ENCODE measurements at places on chromosomes 12 and 14. TPM values are rescaled to one million over a fixed set of nuclear protein-coding genes. Genes with fewer than 3 reads are reported as not detected.

OR6C2 gene
- total RNA-seq: not detected

DNA sequence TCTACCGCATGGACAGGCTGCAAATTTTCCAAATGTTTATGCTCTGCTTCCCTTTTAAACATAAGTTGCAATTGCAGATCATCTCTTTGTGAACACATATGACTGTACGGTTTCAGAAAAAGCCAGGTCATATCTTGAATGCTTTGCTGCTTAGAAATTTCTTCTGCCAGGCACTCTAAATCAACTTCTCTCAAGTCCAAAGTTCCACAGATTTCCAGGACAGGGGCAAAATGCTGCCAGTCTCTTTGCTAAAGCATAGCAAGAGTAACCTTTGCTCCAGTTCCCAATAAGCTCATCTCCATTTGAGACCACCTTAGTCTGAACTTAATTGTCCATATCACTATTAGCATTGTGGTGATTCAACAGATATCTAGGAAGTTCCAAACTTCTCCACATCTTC, 13.6 kb upstream of the RERGL start:
- H3K27me3 ChIP-seq: no peaks in the 10 kb centered on the region
- no peak overlapping the region for H3K27ac ChIP-seq
- no peaks in the 10 kb centered on the region for H3K4me1 ChIP-seq
- no peaks in the 10 kb centered on the region for H3K36me3 ChIP-seq
- no peak for DNase-seq

DNA sequence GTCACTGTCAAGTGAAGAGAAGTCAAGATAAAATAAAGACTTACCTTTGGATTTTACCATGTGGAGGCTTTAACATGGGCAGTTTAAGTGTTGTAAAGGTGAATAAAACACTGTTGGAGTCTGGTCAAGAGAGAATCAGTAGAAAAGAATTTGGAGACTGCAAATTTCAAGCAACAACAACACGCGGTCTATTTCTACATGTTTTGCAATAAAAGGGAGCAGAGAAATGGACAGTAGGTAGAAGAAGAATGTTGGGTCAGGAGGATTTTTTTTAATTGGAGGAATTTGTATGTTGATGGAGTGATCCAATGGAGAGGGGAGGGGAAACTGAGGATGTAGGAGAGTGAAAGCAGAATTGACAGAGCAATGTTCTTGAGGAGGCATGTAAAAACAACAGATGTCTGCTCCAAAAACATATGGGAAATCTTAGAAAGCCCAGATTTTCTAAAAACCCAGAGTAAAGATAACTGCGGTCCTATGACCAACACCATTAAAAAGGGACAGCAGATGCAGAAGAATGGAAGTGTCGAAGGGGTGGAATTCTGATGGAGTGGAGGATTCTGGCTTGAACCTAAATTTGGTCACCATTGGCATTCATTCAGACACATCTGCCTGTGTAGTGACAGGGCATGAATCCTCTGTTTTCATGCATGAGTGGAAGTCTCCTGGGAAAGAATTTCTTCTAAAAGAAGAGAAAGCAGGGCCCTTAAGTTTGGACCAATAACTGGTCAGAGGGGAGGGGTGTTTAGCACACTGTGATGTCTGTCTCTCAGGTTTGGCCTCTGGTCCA, 68.0 kb upstream of the OSBPL8 start:
- DNase-seq: no peak
- no peaks in the 10 kb centered on the region for H3K4me1 ChIP-seq
- H3K27ac ChIP-seq: no peak overlapping the region
- H3K4me3 ChIP-seq: no peak overlapping the region
- peaks cover 3% of the 10 kb centered on the region for H3K27me3 ChIP-seq
- H3K36me3 ChIP-seq: no peaks in the 10 kb centered on the region

DNA sequence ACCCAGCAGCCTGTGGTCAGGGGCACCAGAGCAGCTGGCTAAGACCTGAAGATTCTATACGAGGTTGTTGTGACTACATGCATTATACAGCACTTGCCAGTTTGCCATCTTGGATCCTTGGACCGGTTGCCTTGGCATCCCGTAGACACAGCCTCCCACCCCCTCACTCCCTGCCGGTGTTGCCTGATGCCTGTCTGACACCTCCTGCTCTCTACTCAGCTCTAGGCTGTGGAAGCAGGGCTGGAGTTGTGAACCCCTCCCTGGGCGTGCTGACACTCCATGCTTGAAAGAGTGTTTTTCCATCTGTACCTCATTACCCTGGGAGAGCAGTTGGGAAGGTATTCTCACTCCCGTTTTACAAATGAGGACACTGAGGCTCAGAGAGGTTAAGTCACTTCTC, 2.5 kb downstream of the CHGA start:
- no peak overlapping the region for H3K4me3 ChIP-seq
- DNase-seq: no peak
- peaks cover 22% of the 10 kb centered on the region for H3K27me3 ChIP-seq
- H3K4me1 ChIP-seq: peaks cover 4% of the 10 kb centered on the region

DNA sequence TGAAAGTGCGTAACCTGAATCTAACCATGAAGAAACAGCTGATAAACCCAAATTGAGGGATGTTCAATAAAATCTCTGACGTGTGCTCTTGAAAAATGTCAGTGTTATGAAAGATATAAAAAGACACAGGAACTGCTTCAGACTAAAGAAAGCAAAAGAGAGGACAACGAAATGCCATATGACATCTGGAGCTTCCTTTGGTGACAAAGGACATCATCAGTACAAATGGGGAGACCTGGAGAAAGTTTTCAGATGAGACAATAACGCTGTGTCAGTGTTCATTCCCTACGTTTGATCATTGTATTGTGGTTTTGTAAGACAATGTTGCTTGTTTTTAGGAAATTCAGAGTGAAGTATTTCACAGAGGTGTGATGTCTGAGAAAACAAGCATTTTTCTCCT, 125.9 kb upstream of the MAP1LC3B2 start:
- H3K4me3 ChIP-seq: no peak overlapping the region
- H3K27ac ChIP-seq: no peak overlapping the region
- no peaks in the 10 kb centered on the region for H3K27me3 ChIP-seq
- no peak for DNase-seq
- no peaks in the 10 kb centered on the region for H3K4me1 ChIP-seq
- H3K36me3 ChIP-seq: no peaks in the 10 kb centered on the region
